ENCODE measurements at places on chromosomes 3 and 15. TPM values are rescaled to one million over a fixed set of nuclear protein-coding genes. Genes with fewer than 3 reads are reported as not detected.

Gene TM6SF1
- total RNA-seq, result 0.55 TPM

- DNase-seq, result no peak
These were observed 12.8 kb downstream of the GPR176 start for GRCh38 chr15:39907216-39907615.

GRCh38 chr15:24943361-24943760 is 11.4 kb upstream of the SNRPN start:
- DNase-seq, result no peak

DNA sequence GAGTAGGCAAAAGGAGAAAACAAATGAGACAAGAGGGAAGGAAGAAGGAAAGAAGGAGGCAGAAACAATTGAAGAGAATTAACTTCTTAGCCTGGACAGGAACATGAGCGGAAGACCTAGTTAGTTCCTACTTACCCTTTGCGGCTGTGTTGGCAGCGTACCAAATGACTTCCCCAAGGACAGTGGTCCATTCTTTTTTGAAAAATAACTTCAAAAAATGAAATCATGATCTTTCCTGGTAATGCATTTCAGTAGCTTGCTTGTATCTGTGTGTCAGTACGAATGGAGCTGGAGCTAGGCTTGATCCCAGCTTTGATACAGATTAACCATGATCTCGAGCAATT is 41.5 kb upstream of the CFAP161 start:
- no peak for DNase-seq

- no peak for DNase-seq
These were observed 848 bp downstream of the SYNM start for GRCh38 chr15:99105514-99106341.

DNA sequence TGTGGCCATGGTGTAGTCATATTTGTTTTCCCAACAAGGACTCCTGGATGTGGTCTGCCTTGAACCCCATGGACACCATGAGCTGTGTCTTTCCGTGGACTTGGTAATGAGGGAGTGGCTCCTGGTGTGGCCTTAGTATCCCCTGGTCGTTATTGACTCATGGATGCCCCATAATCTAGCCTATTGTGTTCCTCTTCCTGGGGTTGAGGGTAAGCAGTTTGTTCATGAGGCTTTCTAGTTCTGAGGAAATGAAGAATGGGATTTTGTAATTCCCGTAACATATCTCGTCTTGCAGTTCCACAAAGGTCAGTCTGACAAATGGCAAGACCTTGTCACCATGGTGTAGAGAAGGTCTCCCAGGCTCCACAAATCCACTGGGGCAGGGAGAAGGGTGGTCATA is 22.6 kb downstream of the RAB7A start:
- DNase-seq, result no peak

DNA sequence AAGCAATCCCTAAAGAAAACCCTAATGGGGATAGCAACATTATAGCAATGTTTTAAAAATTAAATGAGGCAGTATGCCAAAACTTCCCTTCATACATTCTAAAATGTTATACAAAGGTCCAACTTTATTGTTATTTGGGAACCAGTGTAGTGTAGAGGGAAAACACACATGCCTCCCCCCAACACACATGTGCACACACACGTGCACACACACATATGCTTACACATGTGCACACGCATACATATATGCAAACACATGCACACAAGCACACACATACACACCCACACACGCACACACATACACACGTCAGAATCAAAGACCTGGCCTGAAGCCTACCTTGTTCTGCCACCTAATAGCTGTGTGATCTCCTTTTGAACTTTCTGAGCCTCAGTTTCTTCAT is 83.3 kb downstream of the SCN11A start:
- no peak for DNase-seq

GRCh38 chr15:63913786-63914315 is 80.1 kb upstream of the HERC1 start:
- DNase-seq, result no peak
